ENCODE measurements at places on chromosomes 16 and 17.

- no peak for DNase-seq
Measured at GRCh38 chr17:31415004-31415454, 23.6 kb downstream of the RAB11FIP4 start.

DNA sequence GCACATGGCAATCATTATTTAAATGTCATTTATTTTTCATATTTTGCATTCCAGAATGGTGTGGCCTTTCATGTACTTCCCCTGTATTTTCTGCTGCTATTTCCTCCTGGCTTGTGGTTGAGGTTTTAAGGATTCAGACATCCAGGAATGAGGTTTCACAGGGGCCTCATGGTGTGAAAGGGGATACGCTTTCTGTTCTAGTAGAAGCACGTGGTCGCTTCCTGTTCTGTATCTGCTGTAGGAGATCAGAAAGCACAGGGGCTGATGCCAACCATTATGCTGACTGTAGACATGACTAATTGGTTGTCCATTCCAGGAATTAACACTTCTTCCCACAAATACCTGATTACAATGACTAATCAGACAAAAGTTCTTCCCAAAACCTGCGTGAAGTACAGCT, 405.9 kb downstream of the SHISA9 start:
- DNase-seq: no peak

- DNase-seq: peak; percentile 77
Measured at GRCh38 chr17:7479213-7480088, at the start of gene ZBTB4. Gene ZBTB4, minus strand, starts transcription at chr17:7479631. Its CDS starts 12,830 bp downstream, at chr17:7466801.

- DNase-seq: peak; percentile 57
Measured at GRCh38 chr17:76909971-76910760, 42.0 kb downstream of the MGAT5B start.

GRCh38 chr17:73492125-73492820, 152.0 kb downstream of the SDK2 start:
- DNase-seq: no peak

DNA sequence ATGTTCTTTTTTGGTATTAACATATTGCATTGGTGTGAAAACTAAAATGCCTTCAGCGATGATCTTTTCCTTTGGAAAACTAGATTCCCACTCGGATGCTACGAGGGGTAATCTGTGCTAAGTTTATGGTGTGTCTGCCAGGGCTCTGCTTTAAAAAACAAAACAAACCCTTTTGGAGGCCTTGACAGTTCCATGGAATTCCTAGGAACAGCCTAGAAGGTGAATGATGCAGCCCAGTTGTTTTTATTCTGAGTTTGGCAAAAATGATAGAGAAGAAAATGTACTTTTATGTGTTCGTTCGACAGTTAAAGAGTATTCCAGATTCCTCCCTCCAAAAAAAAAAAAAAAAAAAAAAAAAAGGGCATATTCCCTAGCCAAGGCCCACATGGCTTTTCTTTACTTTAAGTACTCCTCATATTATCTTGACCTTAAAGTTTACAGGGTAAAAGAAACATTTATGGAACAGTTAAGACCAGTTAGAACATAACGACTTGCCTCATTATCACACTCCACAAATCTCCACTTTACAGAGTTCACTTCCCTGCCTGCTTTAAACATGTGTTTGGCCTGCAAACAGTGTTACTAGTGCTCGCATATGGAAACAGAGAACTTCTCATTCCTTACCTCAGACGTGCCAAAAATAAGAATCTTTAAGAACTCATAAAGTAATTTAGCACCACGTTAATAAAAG, 159.1 kb downstream of the WWOX start:
- DNase-seq: no peak

DNA sequence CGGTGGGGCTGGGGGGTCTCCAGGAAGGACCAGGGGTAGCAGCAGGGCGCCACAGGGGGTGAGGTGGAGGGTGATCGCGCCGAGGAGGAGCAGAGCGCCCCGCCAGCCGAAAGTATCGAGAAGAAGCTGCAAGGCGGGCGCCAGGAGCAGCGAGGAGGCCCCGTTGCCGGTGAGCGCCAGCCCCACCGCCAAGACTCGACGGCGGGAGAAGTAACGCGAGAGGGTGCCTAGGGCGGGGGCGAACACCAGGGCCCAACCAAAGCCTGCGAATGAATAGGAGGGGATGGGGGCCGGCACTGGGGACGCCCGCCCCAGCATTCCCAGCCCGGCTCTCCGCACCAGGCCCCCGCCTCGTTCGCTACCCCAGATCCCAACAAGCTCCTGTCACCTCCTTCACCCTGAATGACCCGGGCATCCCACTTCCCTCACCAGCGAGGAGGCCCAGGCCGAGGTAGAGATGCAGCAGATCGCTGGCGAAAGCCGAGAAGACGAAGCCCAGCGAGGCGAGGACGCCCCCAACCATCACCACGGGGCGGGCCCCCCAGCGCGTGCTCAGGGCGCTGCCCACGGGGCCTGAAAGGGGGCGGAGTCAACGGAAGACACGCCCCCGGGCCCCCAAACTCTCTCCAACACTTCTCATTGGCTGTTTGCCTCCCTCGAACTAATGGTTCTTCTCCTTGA, 1.3 kb downstream of the SLC16A11 start:
- DNase-seq: peak; percentile 64

DNA sequence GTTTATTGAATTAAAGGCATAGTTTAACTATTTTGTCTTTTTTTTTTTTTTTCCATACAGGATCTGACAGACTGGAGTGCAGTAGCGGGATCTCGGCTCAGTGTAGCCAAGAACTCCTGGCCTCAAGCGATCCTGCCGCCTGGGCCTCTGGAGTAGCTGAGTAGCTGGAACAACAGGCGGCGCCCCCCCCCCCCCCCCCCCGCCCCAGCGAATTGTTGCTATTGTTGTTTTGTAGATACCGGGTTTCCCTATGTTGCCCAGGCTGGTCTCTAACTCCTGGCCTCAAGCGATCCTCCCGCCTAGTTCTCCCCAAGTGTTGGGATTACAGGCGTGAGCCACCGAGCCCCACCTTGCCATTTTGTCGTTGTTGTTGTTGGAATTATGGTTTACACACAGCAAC, 1.3 kb upstream of the CENPV start:
- DNase-seq: no peak
